ENCODE measurements at places on chromosomes 6 and 20.

GRCh38 chr6:107064579-107065065 is 36.6 kb downstream of the MTRES1 start:
- peak; percentile 77 for DNase-seq

DNA sequence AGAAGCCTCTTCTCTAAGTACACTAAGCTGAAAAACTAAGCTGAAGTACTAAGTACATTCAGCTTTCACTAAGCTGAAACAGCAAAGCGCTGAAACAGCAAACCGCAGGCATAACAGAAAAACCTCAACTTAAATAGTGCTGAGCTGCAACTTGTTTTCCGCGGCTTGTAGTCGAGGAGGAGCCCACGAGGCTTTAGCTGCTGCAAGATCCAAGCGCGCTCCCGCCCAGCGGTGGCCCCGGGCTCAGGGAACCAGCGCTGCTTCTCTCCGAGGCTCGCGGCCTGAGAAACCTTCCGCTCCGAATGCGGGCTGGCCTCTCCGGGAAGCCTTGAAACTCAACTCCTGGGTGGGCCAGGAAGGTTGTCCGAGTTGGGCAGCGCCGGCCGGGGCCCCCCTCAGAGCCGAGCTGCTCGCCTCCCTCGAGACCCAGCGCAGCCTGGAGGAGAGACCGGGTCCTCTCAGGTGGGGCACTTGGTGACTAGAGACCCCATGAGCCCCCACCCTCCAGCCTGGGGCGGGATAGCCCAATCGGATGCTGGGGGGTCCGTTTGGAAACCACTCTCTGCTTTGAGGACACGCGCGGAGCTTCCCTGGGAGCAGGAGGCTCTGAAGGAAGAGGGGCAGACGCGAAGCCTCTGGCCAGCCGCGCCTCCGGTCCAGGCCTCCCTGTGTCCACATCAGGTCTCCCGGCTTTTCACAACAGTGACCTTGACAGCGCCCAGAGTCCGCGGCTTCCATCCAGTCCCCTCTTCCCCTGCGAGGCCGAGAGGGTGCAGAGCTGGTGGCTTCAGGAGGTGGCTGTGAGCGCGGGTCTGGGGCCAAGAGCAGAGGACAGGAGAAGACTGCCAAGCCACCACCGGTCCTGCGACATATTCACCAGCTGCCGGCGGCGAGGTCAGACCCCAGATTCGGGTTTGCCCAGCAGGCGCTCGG is 38.1 kb upstream of the HLA-E start:
- peak; percentile 72 for DNase-seq

DNA sequence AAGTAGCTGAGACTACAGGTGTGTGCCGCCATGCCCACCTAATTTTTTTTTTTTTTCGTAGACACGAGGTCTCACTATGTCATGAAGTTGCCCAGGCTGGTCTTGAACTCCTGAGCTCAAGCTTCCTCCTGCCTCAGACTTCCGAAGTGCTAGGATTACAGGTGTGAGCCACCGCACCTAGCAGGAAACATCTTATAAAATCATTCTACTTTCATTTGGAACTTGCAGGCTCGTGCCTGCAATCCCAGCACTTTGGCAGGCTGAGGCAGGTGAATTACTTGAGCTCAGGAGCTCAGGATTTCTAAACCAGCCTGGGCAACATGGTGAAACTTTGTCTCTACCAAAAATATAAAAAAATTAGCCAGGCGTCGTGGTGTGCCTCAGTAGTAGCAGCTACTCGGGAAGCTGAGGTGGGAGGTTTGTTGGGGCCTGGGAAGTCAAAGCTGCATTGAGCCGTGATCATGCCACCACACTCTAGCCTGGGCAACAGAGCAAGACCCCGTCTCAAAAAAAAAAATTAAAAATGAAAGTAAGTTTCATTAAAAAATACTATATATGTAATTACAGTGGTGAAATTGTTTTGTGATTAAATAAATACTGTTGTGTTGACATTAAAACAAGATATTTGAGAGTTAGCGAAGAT is 15.1 kb downstream of the MAPK14 start:
- DNase-seq = no peak

- peak; percentile 77 for DNase-seq
Measured at GRCh38 chr6:166958926-166959861, 2.8 kb upstream of the RNASET2 start.

- DNase-seq = no peak
Measured at GRCh38 chr6:146363838-146364607, 179.6 kb upstream of the RAB32 start.
